ENCODE measurements at places on chromosomes 3 and 15. TPM values are rescaled to one million over a fixed set of nuclear protein-coding genes. Genes with fewer than 3 reads are reported as not detected.

TRIM71 gene
- not detected for total RNA-seq

SCN11A gene
- total RNA-seq, result 0.16 TPM

NAALADL2 gene
- not detected for total RNA-seq

POMGNT2 gene
- total RNA-seq, result 2.6 TPM

EFHB gene
- total RNA-seq, result not detected

LACTB gene
- 28.1 TPM for total RNA-seq

SLC6A11 gene
- not detected for total RNA-seq

AHSG gene
- total RNA-seq, result not detected

GOLGA8S gene
- 0.09 TPM for total RNA-seq

LIPC gene
- total RNA-seq, result not detected

KCNAB1 gene
- total RNA-seq, result not detected

CHDH gene
- 3.4 TPM for total RNA-seq

CCNL1 gene
- 222 TPM for total RNA-seq

IL16 gene
- 206 TPM for total RNA-seq

FBN1 gene
- total RNA-seq, result 1.1 TPM

TIMP4 gene
- not detected for total RNA-seq

GHRL gene
- total RNA-seq, result 2.8 TPM

CADPS gene
- total RNA-seq, result not detected

SEMA3B gene
- 0.15 TPM for total RNA-seq

CDV3 gene
- 227 TPM for total RNA-seq

ZNF197 gene
- 15.8 TPM for total RNA-seq

WDR49 gene
- 0.49 TPM for total RNA-seq

SLMAP gene
- 57.1 TPM for total RNA-seq

SLC51B gene
- total RNA-seq, result not detected

CCDC39 gene
- total RNA-seq, result not detected

GASK1A gene
- not detected for total RNA-seq

ABI3BP gene
- total RNA-seq, result not detected

ZNF80 gene
- total RNA-seq, result 0.66 TPM

IL17RD gene
- not detected for total RNA-seq

XCR1 gene
- not detected for total RNA-seq

EXD1 gene
- total RNA-seq, result not detected

TMCO5A gene
- total RNA-seq, result not detected

KLHL40 gene
- total RNA-seq, result not detected

UBXN7 gene
- 60.8 TPM for total RNA-seq

PLD1 gene
- not detected for total RNA-seq

SV2B gene
- not detected for total RNA-seq

IMPDH2 gene
- total RNA-seq, result 387 TPM

SPINT1 gene
- 8.6 TPM for total RNA-seq

SLC2A2 gene
- total RNA-seq, result not detected

ALDH1A3 gene
- not detected for total RNA-seq

ERICH6 gene
- total RNA-seq, result not detected

DAPK2 gene
- total RNA-seq, result 4.2 TPM

TM4SF18 gene
- total RNA-seq, result not detected

CCR9 gene
- total RNA-seq, result 0.44 TPM

CTXN2 gene
- total RNA-seq, result not detected

PCOLCE2 gene
- not detected for total RNA-seq
